ENCODE measurements at places on chromosomes 2 and 18. TPM values are rescaled to one million over a fixed set of nuclear protein-coding genes. Genes with fewer than 3 reads are reported as not detected.

Gene SLC11A1
- total RNA-seq = 3.5 TPM

Gene NT5DC4
- total RNA-seq = not detected

Gene RSAD2
- total RNA-seq = 1.6 TPM

Gene ZC3H15
- total RNA-seq = 37.2 TPM

Gene REEP1
- 1.6 TPM for total RNA-seq

Gene CYP27A1
- total RNA-seq = 4.9 TPM

Gene ARHGAP28
- total RNA-seq = 2.4 TPM

Measured in esophagus mucosa (tissue), 1 donor.